A549 treated with AZD2906 at 1 μM for 4 hours (cell line): ENCODE measurements at places on chromosomes 3 and 15. TPM values are rescaled to one million over a fixed set of nuclear protein-coding genes. Genes with fewer than 3 reads are reported as not detected.

The POMGNT2 gene
- 7.0 to 9.1 TPM (median 8.6 TPM) in 5 replicates for total RNA-seq

The CHRNA5 gene
- total RNA-seq, result 29.1 to 30.2 TPM (median 29.3 TPM) in 5 replicates

The CAPN3 gene
- total RNA-seq, result 0.17 to 0.36 TPM (median 0.22 TPM) in 5 replicates

The CYP8B1 gene
- total RNA-seq, result 0.02 TPM in 1 of 5 replicates, not detected in the others

The TM4SF1 gene
- total RNA-seq, result 926 to 1,718 TPM (median 1,133 TPM) in 5 replicates

The CDHR4 gene
- 0.12 to 0.42 TPM (median 0.28 TPM) in 5 replicates for total RNA-seq

The KLHL40 gene
- total RNA-seq, result not detected in 5 replicates

The TMCO5A gene
- not detected in 5 replicates for total RNA-seq

The ISLR2 gene
- total RNA-seq, result 0.10 to 0.31 TPM (median 0.13 TPM) in 5 replicates

The SIN3A gene
- total RNA-seq, result 24.9 to 32.7 TPM (median 29.7 TPM) in 5 replicates

The SYNM gene
- 28.0 to 32.4 TPM (median 30.1 TPM) in 5 replicates for total RNA-seq

The MORC1 gene
- not detected in 5 replicates for total RNA-seq

The PARP15 gene
- total RNA-seq, result not detected in 5 replicates

The GPR62 gene
- total RNA-seq, result not detected in 5 replicates

The FAM98B gene
- total RNA-seq, result 8.3 to 12.0 TPM (median 9.1 TPM) in 5 replicates

The AQP9 gene
- total RNA-seq, result 0.05 to 0.14 TPM (median 0.09 TPM) in 5 replicates

The SLC2A2 gene
- not detected in 5 replicates for total RNA-seq

The A4GNT gene
- total RNA-seq, result not detected in 5 replicates

The THAP10 gene
- 4.1 to 6.1 TPM (median 4.7 TPM) in 5 replicates for total RNA-seq

The MITF gene
- total RNA-seq, result 5.3 to 7.2 TPM (median 6.6 TPM) in 5 replicates

The AGTR1 gene
- 0.45 to 0.76 TPM (median 0.61 TPM) in 5 replicates for total RNA-seq

The SSUH2 gene
- total RNA-seq, result 0.60 to 1.1 TPM (median 1.0 TPM) in 5 replicates

The CLDN18 gene
- total RNA-seq, result not detected in 5 replicates
